ENCODE measurements at places on chromosomes 5 and 9.
A peak's percentile ranks its signal among the peaks of the same experiment; 100 is the strongest.

GRCh38 chr9:122572456-122572855 lies 10.7 kb downstream of the OR1L8 start:
- DNase-seq: no peak

DNA sequence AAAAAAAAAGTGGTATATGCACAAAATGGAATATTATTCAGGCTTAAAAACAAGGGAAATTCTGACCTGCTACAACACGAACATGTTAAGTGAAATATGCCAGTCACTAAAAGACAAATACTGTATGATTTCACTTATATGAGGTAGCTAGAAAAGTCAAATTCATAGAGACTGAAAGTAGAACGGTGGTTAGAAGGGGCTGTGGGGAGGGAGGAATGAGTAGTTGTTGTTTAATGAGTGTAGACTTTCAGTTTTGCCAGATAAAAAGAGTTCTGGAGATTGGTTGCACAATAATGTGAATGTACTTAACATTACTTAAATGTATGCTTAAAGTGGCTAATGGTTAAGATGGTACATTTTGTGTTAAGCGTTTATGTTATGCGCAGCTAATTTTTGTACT lies 79.5 kb upstream of the IL12B start:
- no peak for DNase-seq

DNA sequence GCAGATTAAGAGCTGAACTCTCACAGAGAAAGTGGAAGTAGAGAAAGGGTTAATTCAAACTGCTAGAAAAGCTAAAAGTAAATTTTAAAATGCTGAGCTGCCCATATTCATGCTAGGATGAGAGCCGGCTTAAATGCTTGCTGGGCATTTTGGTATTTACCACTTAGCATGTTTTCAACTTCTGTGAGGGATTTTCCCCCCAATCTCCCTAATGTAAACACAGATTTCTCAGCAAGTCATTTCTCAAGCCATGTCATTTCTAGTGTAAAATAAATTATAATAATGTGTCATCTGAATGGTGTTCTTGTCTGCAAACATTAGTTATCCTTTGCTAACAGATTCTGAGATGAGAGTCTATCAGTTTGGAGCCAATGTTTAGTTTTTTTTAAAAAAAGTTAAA lies 22.3 kb downstream of the RPS23 start:
- DNase-seq: no peak

DNA sequence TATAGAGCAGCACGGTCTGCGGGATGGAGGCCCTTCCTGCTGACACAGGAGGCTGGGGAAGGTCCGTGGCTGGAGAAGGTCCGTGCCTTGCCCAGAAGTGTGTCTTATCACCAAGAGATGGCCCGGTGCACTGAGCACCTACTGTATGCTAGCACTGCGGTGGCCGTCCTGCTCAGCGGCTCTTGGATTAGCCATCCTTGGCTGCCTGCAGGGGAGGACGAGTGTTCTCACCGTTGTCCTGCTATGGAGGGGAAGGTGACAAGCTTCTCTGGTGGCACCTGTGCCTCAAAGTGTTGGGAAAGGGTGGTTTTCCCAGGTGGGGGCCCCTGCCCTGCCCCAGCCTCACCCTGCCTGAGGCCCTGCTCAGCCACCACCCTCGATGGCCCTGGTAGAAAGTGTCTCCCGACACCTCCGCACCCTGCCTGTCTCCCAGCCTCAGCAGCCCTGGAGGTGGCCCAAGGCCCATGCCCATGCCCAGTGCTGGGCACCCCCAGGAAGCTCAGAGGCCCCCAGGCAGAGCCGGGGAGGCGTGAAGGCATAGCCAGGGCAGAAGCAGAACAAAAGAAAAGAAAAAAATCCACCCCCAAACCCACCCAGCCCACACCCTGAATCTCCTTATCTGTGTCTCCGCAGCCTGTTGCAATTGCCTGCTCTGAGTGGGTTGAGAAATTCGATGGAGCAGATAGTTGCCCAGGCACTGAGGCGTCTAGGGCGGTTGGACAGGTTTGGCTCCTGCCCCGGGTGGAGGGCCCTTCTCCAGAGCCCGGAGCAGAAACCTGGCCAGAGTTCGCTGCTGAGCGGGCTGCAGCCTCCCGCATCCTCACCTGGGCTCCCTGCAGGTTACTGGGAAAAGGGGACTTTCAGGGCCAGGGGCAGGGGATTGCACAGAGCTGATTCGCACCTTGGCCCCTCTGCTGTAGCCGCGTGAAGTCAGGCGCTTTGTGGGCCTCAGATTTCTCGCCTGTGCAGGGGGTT lies 30.5 kb downstream of the RXRA start:
- DNase-seq: no peak

GRCh38 chr5:95966005-95966404 lies 4.4 kb upstream of the ELL2 start:
- DNase-seq: no peak

DNA sequence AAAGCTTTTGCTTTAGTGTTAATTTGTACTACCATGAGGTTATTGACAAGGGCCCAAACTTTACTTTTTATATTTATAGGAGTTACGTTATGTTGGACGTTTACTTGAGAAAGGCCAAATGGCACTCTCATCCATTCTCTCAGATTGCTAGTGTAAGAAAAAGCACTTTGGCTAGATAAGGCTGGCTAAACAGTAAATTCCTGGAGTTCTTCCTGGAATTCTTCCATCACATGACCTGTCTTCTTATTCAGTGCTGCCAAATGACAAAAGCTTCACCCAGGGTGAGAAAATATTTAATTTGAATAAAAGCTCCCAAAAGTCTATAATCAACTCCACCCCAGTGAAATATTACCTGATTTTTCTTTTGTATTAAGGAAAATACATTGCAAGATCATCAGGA lies 1568.9 kb upstream of the ACO1 start:
- no peak for DNase-seq

DNA sequence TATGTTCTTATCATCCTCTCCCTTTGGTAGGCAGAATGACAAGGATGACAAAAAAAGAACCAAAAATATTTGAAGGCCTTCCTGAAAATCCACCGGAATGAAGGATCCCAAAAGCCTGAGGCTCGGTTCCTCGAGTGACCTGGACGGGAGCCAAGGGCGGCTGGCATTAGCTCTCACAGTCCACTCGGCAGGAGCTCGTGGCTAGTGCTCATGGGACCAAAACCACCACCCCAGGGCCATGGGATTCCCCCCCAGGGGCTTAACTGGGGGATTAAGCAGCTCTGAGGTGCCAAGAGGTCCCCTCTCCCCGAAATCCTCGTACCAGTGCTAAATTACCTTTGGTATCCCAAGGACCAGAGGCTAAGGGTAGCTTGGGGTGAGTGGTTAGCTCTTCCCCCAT lies 586 bp upstream of the PDZD2 start:
- DNase-seq: no peak

DNA sequence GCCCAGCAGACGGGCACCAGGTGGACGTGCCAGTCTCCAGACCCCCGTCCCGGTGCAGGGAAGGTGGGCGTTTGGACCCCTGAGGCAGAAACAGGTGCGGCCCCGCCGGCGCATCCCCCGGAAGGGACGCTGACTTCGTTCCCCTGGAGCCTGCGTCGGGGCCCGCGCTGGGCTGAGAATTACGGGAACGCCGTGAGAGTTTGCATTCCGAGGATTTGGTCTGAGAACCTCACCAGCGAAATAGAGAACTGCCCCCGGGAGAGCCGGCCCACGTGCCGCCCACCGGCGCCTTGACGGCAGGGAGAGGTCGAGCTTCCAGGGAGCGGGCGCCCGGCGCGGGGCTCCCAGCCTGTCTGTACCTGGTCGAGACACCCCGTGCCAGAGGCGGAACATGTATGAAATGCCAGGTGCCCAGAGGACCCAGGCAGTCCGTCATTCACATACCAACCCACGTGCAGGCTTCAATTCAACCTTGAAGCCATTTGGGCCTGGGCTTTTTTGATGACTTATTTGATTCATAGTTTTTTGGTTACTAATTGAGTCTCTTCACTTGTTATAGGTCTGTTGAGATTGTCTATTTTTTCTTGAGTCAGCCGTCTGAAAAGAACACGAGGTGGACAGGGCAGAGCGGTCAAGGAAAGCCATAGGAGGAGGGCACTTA lies 877 bp upstream of the CAMSAP1 start:
- DNase-seq: no peak

GRCh38 chr5:149578896-149579295 lies 2.4 kb upstream of the ARHGEF37 start:
- DNase-seq: no peak

GRCh38 chr5:38809388-38810359 lies 36.1 kb upstream of the OSMR start:
- peak; percentile 69 for DNase-seq

DNA sequence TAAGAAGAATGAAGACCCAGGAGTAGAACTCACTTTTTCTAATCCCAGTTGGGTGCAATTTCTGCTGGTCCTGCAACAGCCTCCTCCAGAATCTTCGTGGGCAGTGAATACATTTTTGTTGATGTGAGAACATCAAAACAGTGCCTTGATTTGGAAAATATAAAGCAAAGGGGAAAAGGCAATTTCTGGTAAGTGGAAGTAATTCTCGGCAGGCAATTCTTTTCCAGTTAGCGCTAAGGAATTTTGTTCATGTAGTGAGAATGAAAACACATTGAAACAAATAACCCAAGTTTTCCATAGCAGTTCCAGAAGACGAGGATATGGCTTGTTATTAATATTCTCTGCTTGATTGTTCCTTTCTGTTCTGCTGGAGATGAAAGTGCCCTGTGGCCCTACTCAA lies 178.7 kb downstream of the SPATA31D1 start:
- DNase-seq: no peak

DNA sequence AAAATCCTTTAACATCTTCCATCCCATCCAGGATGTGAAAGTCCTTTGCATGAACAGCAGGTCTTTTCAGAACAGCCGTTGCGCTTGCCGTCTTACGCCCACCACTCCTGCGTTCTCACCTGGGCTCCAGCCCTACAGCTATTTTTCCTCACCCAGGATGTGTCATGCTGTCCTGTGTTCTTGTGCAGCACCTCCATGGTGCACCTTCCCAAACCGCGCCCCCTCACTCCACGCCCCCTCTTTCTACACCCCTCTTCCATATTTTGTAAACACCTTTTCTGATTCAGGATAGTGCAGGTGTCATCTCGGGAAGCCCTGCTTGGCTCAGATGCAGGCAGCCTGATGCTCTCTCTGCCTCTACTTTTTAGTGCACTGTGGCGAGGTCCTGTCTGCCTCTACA lies 18.4 kb downstream of the CAMK4 start:
- DNase-seq: no peak

DNA sequence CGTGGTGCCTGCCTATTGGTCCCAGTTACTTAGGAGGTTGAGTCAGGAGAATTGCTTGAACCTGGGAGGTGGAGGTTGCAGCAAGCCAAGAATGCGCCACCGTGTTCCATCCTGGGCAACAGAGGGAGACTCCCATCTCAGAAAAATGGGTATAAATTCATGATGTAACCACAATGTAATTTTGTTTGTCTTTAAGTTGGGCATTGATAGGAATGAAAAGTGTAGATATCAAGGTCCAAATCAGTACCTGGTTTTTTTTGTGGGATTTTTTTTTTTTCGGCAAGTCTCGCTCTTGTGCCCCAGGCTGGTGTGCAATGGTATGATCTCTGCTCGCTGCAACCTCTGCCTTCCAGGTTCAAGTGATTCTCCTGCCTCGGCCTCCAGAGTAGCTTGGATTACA lies 7.4 kb downstream of the NPM1 start:
- DNase-seq: no peak

DNA sequence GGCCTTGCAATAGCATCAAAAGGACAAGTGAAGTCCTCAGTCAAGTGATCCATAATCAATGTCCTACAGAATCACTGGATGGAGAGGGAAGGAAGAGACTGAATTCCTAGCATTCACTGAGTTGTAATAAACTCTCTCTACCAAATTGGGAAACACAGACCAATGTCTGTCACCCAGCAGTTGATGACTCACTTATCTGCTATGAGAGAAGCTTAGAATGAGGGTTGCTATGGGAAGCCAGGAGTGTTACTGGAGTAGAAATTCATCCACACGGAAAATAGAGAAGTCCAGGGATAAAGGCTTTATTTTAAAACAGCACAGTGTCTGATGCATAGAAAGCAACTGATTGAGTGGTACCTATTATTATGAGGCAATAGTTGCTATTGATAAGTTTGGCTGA lies 407.4 kb downstream of the BRINP1 start:
- peak; percentile 84 for DNase-seq

DNA sequence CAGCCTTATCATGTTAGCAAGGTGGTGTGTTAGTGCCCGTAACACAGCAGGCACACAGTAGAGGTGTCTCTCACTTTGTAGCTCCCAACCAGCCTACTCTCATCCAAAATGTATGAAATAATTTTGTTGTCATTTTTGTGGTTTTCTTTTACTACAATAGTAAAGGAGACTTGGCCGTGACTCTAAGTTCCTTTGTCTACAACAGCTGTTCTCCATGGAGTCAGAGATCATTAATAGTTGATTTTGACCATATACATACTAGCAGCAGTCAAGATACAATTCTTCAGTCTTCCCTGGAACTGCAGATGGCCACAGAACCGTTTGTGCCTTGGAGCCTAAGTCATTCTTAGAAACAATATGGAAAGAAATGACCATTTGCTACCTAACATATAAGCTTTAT lies 567.1 kb downstream of the TLR4 start:
- DNase-seq: no peak

DNA sequence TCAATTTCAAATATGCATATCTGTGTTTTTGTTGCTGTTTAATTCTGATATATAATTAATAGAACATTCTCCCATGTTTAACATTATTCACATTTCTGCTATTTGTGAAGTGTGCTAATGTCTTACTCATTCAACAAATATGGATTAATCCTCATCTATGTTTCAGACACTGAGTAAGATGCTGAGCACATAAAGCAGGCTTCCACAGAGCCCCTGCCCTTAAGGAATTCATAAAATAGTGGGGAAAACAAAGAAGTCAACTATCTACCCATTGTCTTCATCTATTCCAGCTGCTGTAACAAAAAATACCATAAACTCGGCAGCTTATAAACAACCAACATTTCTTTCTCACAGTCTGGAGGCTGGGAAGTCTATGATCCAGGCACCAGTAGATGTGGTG lies 333.3 kb downstream of the SEMA5A start:
- DNase-seq: no peak

GRCh38 chr5:124602925-124603650 lies 143.4 kb downstream of the ZNF608 start:
- no peak for DNase-seq

DNA sequence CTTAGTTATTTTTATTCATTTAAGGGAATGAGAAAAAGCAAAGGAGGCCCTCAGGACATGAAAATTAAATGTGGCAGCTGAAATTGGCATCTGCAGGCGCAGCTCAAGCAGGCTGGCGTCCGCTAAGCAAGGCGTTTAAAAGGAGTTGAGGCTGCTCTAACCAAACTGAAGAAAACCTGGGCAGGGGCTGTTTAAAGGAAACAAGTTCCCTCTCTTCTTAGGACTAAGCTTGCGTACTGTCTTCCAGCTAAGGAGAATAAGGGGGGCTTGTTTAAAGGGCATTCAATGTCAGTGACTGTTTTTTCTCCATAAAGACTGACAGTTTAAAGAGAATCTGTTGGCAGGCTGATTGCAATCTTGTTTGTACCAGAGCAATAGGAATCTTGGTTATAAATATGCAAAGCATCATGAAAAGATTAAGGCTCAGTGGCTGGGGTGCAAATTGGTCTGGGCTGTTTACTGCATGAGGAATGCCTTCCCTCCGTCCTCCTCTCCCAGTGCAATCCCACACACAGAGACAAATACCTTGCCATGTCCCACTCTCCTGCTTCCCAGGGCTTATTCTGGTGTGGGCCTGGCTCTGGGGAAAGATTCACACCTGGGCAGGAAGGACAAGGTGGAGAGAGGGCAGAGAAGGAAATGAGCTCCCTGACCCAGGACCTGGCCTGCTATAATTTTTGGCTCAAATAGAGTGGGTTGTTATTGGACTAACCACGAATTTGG lies 85.9 kb upstream of the LIFR start:
- no peak for DNase-seq

Measured in fibroblast of skin of left quadriceps (primary cell).